ENCODE measurements at places on chromosomes 12 and 14.

GRCh38 chr12:1328391-1328790 is 266.0 kb downstream of the FBXL14 start:
- no peak for DNase-seq

GRCh38 chr12:47722136-47722834 is 3.0 kb downstream of the ENDOU start:
- no peak for DNase-seq

GRCh38 chr12:47205532-47206449 is 126.0 kb upstream of the AMIGO2 start:
- DNase-seq: no peak

DNA sequence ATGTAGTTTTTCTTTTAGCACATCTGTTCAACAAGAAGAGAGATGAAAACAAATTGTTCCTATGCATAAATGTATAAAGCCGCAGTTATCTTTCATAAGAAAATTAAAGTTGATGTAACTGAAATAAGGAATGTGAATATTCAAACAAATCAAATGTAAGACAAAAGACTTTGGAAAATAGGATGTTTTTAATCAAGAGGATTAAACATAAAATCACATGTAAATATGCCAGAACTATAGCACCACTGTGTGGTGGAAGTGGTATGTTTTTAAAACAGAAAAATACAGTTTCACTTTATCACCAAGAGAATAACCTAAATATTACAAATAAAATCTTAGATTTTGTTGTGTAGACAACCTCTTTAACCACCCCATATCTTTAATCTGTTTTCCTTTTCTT is 40.4 kb downstream of the CAPS2 start:
- no peak for DNase-seq

DNA sequence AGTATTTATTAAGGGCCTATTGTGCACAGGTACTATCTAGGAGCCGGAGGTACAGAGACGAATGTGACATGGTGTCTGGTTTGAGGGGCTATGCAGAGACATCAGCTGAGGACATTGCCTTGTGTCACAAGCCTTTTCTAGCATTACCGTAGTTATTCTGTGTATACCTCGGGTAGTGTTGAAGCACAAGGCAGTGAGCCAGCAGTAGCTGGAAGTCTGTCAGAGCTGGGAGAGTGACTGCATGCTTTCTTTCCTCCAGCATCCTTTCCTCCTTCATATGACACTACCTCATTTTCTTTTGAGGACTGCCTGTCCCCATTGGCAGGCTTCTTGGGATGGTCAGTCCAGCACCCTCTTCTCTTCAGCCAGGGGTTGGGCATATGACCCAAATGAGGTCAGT is 77.0 kb downstream of the POLR3B start:
- DNase-seq: no peak

- no peak for DNase-seq
Measured at GRCh38 chr12:87310126-87310525, 719.1 kb downstream of the C12orf50 start.

- DNase-seq: no peak
Measured at GRCh38 chr12:38465020-38465419, 148.4 kb downstream of the ALG10B start.

- DNase-seq: no peak
Measured at GRCh38 chr12:32036477-32037263, 70.0 kb upstream of the BICD1 start.

GRCh38 chr14:68479247-68479646 is 313.6 kb downstream of the ZFP36L1 start:
- DNase-seq: no peak

DNA sequence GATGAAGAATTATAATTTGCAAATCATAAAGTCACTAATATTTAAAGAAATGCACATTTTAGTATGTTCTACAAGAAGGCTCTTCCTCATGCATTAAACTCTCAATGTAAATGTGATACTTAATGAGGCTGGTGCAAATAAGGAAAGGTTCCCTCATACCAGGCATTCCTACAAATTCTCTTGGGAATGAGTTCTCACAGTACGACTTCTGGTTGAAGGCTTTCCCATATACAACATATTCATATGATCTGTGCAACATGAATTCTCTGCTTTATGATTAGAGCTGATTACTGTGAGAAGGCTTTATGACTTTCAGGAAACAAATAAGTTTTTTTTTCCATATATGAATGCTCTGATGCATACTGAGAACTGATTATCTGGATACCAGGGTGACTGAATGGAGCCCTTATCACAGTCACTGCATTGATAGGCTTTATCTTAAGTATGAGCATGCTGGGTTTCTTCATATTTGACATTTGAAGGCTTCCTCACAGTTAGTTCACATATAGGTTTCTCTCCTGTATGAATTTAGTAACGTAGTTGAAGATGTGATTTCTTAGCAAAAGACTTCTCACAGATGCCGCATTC is 293.9 kb downstream of the RAD51B start:
- no peak for DNase-seq

Data from activated CD4-positive, alpha-beta T cell treated with anti-CD3 and anti-CD28 coated beads, Interleukin-2, amount 50 U/mL, for 16 hours (primary cell).